Aorta (tissue), 5 donors: ENCODE measurements at places on chromosomes 6 and 20. TPM values are rescaled to one million over a fixed set of nuclear protein-coding genes. Genes with fewer than 3 reads are reported as not detected.

DNA sequence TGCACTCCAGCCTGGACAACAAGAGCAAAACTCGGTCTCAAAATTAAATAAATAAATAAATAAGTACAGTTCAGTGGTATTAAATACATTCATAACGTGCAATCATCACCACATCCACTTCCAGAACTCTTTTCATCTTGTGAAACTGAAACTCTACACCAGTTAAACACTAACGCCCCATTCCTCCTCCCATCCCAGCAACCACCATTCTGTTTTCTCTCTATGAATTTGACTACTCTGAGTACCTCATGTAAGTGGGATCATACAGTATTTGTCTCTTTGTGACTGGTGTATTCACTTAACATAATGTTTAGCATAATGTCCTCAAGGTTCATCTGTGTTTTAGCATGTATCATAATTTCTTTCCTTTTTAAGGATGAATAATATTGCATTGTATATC is 29.1 kb upstream of the SCML4 start:
- no peak for DNase-seq

GRCh38 chr20:20448881-20449280 is 81.0 kb downstream of the INSM1 start:
- no peak for DNase-seq

- no peak for DNase-seq
Observed at GRCh38 chr6:140905724-140906123, 1227.0 kb upstream of the GJE1 start.

DNA sequence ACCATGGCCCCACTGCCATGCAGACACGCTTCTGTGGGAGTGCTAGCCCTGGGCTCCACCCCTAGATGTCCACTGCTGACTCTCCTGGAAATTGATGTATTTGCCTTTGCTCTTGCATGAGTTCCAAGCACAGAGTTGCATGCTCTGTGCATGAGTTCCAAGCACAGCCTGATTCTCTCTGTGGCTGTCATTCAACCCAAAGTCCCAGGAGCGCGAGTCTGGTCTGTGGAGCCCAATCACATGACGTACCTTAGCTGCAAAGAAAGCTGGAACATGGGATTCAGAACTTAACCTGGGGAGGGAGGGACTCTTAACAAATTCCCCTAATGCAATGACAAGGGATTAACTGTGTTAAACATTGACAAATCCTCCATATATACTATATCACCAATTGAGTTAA is 114.3 kb upstream of the SLC24A3 start:
- DNase-seq, result no peak

- no peak for DNase-seq
Observed at GRCh38 chr20:32251470-32251869, 26.0 kb upstream of the KIF3B start.

GRCh38 chr6:148359228-148359627 is 16.6 kb downstream of the SASH1 start:
- DNase-seq, result no peak

DNA sequence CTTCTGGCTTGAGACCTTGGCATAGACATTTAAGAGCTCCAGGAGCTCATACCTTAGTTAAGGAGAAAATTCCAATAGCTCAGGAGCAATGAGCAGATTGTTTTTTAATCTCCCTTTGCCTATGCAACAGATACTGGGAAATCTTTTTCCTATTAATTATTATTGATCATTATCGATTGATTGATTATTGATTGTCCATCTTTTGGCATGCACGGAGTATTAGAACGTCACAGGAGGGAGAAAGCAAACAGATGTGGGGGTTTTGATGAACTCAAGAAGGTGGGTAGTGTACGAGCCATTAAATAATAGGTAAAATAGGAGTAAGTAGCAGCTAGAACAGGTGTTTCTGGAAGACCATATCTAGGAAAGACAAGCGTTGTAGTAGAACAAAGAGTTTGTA is 205.0 kb downstream of the DOK5 start:
- DNase-seq, result no peak

DNA sequence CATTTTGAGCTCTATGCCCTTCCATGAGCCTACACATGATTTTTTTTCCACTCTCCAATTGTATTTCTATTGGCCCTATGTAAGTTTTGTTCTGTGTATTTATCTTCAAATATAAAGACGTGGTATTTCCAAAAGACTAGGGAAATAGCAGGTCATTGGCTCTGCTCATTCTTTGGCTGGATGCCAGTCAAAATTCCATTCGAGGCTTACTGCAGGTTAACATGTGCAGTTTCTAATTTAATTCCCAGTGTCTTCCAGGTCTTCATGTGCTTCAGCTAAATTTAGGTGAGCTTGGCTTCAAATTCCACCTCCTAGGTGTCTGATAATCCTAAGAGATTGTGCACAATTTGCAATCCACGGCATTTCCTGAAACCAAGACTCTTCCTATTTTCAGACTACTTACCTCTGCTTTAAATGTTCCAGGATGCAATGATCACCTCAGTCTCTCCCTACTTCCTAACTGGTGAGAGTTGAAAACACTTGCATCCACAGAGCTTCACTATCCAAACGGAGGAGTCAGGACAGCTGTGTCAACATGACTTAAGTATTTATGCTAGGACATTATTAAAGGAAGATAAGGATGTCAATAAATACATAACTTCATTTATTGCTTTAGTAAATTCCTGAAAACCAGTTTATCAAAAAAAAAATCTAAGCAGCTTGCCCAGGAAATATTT is 236.1 kb downstream of the COL12A1 start:
- DNase-seq, result no peak

DNA sequence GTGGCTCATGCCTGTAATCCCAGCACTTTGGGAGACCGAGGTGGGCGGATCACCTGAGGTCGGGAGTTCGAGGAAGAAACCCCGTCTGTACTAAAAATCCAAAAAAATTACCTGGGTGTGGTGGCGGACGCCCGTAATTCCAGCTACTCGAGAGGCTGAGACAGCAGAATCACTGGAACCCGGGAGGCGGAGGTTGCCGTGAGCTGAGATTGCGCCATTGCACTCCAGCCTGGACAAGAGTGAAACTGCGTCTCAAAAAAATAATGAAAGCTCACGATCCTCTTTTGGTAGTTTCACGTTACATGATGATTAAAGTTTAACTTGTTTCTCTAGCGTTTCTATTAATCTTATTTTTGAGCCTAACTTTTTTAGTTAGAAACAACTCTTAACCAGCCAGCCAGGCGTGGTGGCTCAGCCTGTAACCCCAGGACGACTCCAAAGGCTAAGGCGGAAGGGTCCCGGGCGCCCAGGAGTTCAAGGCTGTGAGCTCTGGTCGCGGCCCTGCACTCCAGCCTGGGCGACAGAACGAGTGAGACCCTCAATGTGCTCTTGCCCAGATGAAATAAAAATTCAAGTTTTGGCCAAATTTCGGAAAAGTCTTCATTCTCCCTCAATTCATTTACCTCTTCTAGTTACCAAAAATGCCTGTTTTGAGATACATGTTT is 1.2 kb upstream of the WRNIP1 start:
- DNase-seq, result no peak

DNA sequence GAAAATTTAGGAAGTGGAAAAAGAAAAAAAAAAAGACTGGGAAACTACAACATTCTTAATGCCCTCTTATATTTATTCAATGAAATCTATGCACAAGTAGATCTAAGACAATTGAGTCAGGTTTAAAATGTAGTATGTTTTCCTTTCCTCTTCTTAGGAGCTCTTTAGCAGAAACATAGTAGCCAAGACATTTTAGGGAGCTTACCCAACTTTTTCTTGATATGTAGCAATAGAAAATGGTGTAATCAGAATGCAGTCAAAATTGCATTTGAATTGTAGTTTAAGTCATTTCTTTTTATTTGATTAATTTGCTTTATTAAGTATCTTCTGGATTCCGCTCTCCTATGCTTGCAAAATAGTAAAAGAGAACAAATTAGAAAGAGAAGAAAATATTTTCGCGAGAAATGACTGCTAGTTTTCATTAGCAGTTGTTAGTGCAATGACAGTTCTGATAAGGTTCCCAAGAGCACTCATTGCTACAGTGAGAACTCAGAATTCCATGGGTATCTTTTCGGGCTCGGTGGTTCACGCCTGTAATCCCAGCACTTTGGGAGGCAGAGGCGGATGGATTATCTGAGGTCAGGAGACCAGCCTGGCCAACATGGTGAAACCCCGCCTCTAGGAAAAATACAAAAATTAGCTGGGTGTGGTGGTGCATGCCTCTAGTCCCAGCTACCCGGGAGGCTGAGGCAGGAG is 52.2 kb downstream of the JARID2 start:
- DNase-seq, result no peak

DNA sequence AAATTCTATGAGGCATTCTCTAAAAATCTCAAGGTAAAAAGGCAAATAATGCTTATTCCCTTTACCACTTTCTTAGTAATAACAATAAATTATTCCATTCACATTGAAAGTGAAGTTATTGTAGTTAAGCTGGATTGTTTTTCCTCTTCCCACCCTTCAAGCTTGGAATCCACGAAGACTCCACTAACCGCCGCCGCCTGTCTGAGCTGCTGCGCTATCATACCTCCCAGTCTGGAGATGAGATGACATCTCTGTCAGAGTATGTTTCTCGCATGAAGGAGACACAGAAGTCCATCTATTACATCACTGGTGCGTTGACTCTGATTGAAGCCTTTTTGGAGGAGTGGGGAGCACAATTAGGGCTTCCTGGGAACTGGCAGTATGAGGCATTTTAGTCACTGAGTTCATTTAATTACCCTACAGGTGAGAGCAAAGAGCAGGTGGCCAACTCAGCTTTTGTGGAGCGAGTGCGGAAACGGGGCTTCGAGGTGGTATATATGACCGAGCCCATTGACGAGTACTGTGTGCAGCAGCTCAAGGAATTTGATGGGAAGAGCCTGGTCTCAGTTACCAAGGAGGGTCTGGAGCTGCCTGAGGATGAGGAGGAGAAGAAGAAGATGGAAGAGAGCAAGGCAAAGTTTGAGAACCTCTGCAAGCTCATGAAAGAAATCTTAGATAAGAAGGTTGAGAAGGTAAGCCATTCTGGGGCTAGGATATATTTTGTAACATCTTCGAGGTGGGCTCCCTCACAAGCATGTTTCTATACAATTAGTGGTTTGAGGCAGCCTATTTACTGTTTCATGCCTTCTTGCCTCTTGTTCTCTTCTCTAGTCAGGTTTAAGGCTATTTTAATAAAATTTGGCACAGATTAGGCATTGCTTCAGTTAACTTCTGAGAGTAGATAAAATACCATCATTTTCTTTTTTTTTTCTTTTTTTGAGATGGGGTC is 4.9 kb downstream of the HSP90AB1 start:
- peak; percentile 51 for DNase-seq

DNA sequence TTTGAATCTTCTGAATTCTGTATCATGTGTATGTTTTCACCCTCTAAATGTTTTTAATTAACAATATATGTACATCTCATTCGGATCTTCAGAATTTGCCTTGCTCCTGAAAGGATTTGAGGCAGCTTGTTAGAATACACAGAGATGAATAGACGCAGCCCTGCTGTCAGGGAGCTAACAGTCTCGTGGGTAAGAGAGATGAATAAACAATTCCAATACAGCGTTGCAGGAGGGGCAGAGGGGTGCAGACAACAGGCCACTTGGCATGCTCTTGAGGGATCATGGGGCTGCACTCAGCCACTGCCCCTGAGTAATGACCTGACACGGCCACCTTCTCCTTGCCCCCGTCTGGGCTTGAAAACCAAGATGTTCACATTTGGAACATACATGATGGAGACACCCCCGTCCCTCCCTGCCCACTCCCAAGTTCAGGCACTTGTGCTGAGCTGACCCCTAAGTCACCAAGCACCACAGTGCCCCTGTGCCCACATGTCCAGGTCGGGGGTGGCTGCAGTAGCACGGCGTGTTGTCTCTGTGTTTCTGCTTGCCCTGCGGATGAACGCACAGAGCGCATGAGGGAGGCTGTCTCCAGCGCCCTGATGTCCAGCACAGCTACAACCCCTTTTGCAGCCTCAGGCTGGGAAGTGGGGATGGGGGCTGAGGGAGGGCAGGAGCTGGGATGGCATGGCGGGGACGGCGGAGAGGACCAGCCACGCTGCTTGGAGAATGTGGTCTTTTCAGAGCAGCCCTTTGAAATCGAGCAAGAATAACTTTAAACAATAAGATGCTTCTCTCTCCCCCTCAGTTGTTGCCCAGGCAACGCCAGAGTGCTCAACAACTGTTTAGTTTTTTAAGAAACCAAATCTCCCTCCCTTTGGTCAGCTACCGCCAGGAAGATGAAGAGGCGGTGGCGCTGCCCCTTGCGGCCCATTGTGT is 33.0 kb upstream of the CDH22 start:
- DNase-seq, result no peak

Gene BMP2
- 3.5 TPM for total RNA-seq

Gene EGFL8
- 20.7 TPM for total RNA-seq

Gene DDO
- total RNA-seq, result 1.3 TPM

Gene TSHZ2
- 95.4 TPM for total RNA-seq

Gene THBD
- total RNA-seq, result 79.8 TPM
